ENCODE measurements at places on chromosomes 11 and 22.

DNA sequence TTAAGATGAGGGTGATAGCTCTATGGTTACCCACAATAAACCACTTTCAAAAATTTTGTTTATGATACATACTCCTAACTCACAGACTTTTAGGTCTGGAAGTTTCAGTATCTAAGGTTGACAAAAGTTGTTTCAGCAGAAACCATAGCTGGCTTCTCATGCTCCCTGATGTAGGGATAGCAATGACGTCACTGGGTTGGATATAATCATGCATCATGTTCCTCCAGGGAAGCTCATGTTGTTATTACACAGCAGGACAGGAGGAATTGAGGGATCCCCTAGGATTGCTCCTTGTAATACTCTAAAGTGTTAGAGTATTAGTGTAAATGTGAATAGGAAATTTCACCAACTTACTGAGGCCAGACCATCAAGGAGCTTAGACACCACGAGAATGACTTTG lies 23.6 kb downstream of the APOL3 start:
- no peak for DNase-seq

GRCh38 chr11:112731538-112731937 lies 229.7 kb upstream of the NCAM1 start:
- DNase-seq: no peak

DNA sequence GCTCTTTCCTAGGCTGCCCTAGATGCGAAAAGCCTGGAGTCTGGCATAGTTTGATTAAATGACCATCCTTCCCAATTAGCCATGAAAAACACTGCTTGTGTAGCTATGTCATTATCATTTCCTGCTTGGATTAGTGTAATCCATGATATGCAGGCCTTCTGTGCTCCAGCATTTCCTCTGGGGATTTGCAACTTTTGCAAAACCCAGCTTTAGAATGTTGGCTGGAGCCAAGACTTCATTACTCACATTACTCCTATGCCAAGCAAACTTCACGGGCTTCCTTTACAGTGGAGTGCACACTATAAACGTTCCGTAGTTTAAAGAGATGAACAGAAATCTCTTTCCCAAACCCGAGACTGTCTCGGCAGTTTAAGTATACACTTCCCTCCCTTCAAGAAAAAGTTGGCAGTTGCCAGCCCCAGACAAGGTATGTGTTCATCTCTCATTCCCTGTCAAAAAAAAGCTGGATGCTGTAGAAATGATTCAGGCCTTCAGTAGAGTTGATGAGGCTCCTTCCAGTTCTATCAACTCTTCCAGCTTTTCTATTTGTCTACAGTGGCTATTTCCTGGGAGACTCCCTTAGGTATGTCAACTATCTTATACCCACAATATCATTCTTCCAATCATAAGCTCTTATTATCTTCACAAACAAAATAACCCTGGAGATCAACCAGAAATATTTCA lies 180.0 kb downstream of the MAML2 start:
- no peak for DNase-seq

DNA sequence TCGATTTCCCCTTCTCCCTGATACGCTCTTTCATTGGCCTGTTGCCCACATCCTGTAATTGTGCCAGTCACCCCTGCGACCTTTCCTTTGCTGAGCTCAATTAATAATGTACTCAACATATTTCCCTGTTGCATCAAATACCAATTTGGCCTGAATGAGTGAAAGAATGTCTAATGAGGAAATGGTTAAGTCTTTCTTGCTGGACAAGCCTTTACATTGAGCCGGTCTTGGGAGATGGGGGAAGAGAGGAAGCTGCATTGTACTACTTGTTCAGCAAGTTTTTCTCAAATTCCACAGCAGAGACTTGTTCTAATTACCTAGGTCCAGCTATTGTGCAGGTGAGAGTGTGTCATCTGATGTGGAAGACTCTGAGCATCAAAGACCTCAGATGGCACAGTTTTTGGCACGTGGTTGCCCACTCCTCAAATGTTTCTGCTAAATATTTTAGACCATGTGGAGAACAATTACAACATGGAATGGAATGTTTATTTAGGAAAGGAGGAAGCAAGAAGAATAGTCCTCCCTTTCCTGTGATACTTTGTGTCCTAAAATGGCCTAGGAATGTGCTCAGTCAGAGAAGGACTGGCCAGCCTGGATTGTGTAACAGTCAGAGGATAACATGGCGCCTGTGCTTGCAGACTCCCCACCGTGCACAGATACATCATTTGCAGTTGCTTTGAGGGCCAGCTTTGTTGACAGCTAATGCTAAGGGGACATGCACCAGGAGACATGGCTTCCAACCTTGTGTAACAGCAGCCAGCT lies 129.5 kb upstream of the E2F8 start:
- DNase-seq: no peak

- no peak for DNase-seq
These were observed 100.0 kb upstream of the ARHGAP20 start for GRCh38 chr11:110812086-110812733.

DNA sequence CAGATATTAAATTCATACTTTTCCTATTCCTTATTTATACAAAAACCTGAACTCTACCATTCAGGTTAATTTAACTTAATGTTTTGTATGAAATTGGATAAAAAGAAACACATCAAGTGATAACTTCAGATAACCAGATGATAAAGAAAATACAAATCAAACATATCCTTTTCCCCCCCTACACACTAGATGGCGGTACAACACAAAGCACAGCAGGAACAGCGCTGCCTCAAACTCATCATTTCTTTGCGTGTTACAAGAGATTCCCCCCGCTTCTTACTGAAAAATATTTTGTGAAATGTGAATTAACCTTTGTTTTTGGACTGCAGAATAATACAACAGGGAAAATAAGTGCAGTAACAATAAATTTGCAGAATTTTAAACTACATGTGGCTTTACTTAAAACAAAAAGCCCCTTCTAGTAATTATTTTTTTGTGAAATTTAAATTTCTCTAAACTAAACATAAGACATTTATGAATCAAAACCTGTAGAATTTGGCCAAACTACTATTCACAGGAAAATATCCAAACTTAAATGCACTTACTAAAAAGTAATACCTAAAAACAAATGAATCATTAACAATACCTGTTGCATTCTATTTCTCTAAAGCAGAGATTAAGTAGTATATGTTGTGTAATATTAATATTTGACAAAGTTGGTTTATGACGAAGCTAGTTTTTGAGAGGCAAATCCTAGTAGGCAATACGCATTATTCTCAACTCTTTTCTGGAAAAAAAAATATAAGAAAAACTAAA lies 74.4 kb downstream of the ARHGAP32 start:
- no peak for DNase-seq

DNA sequence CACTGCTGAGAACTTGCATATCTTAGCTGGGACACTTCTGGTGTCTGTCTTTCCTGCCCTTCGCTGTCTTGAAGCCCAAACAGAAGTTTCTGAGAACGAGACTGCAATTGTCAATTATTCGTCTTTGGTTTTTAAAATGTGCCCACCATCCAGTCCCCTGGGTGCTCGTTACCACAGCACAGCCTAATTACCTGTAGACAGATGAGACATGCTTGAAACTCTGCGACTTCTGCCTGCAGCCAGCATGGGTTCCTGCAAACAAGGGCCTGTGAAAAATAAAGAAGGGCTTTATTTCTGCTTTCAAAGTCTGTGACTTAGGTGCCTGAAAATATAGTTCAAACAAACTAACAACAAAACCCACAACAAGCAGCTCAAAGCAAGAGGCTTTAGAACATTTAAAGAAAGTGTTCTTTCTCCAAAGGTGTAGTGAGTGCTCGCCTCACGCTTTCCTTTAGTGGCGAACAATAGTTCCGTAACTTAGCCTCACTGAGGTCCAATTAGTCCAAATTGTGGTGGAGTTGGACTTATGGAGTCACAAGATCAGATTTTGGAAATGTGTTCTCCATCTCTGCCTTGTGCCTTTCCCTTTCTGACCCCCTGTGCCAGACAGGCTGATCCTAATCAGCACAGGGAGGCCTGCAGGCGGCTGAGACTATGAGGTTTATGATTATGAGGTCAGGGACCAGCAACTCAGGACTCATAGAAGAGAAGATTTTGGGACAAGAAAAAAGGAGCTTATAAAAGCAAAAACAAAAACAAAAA lies 20.4 kb upstream of the GRAMD1B start:
- DNase-seq: no peak

- no peak for DNase-seq
These were observed 48.4 kb downstream of the CDKN1C start for GRCh38 chr11:2837096-2837601.

DNA sequence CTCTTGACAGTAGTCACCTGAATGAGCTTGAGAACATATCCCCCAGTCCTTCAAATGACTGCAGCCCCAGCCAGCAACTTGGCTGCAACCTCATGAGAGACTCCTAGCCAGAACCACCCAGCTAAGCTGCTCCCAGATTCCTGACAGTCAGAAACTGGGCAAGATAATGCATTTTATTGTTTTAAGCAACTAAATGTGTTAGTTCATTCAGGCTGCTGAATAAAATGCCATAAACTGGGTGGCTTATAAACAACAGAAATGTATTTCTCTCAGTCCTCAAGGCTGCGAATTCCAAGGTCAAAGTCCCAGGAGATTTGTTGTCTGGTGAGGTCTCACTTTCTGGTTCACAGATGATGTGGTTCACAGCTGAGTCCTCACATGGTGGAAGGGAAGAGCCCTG lies 5.8 kb upstream of the PAMR1 start:
- DNase-seq: no peak

DNA sequence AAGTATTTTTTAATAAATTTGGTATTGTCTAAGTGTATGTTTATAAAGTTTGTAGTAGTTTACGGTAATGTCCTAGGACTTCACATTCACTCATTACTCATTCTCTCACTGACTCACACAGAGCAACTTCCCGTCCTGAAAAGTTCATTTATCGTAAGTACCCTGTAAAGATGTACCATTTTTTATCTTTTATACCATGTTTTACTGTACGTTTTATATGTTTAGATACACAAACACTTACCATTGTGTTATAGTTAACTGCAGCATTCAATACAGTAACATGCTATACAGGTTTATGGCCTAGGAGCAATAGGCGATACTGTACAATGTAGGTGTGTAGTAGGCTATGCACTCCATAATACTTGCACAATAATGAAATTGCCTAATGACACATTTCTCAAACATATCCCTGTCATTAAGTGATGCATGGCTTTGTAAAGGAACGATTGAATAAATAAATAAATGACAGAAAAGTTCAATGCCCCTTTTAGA lies 12.5 kb upstream of the CARD18 start:
- no peak for DNase-seq

DNA sequence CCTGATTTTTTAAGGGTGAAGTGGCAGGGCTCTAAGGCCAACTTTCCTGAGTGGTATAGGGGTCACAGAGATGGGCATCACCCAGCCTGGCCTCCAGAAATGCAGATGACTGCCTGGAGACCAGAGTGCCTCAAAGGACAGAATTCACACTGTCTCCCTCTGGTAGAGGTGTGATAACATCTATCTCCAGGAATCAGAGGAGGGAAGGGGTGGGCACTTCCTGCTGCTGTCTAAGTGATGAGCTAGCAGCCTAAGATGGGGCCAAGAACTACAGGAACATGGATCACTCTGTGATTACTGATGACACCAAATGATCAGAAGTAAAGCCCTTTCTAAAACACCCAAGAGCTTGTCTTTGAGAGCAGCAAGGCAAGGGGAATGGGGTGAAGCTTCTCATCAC lies 61.9 kb downstream of the C11orf58 start:
- no peak for DNase-seq

DNA sequence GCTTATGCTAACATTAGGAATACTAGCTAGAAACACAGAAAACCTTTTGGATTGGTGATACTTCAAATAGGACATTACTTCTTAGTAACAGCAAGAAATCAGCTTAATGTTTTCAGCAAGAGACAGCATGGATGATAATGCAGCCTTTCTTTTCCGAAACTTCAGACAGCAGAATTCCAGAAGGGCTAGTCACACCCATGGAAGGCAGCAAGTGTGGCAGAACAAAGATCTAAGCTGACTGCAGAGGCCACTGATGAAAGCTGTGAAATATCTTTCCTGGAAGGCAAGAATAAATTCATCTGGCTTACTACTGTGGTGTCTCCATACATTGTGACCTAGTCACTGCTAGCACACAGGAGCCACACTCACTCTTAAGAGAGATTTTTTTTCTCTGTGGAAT lies 100.3 kb downstream of the CCDC83 start:
- no peak for DNase-seq

DNA sequence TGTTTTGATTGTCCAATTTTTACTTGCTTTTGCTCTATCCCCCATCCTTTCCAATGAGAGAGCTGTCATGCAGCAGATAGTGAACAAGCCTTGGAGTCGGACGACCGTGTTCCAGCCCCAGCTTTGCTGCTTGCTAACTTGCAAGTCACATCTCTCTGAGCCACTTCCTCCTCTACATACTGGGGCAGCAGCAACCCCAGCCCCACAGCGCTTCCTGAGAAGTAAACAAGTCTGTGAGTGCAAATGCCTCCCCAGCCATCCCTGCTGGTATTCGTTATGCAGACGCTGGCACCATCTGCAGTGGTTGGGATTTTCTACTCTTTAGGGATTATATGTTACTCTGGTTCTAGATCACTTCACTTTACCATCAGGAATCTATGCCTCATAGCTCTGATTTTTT lies 35.0 kb downstream of the TPBGL start:
- no peak for DNase-seq

All from cortex of kidney (tissue), 1 donor.